ENCODE measurements at places on chromosomes 3 and 15. TPM values are rescaled to one million over a fixed set of nuclear protein-coding genes. Genes with fewer than 3 reads are reported as not detected.

GRM2 gene
- total RNA-seq: 0.58 TPM

GPR160 gene
- total RNA-seq: 65.5 TPM

VGLL3 gene
- total RNA-seq: not detected

RTP3 gene
- total RNA-seq: not detected

FOXL2NB gene
- not detected for total RNA-seq

MIX23 gene
- 49.1 TPM for total RNA-seq

TJP1 gene
- 0.22 TPM for total RNA-seq

CCR3 gene
- not detected for total RNA-seq

- H3K36me3 ChIP-seq: no peaks in the 10 kb centered on the region
- no peak overlapping the region for H3K27ac ChIP-seq
- DNase-seq: no peak
These were observed 99.5 kb upstream of the MCTP2 start for GRCh38 chr15:94131875-94132274.

DNA sequence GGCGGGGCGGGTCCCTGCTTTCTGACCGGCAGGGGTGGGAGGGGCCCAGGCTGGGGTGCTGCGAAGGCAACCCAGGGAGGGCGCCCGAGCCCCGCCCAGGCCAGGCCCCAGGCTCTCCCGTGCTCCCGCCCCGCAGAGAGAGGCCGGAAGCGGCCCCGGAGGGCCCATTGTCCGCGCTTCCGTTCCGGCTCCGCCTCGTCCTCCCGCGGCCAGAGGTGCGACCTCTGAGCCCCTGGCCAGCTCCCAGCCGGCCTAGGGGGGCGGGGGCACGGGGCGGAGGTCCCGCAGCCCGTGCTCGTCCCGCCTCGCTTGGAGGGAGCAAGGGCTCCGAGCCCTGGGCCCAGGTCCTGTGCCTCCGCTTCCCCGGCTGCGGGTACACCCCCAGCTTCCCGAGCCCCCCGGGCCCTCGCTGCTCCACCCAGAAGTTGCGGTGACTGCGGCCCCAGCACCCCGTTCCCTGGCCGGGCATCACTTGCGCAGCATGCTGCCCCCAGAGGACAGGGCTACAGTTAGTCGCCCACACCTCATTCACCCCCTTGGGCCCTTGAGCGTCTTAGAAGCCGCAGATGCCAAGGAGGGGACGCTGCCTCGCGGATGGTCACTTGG is 20.4 kb upstream of the PLXND1 start:
- H3K36me3 ChIP-seq: no peaks in the 10 kb centered on the region
- DNase-seq: peak; percentile 69
- H3K4me1 ChIP-seq: peaks cover 21% of the 10 kb centered on the region
- peak overlapping the region; percentile 93 for H3K4me3 ChIP-seq
- H3K27ac ChIP-seq: peak overlapping the region; percentile 76

GRCh38 chr3:128226795-128227395 is 73.6 kb downstream of the EEFSEC start:
- no peaks in the 10 kb centered on the region for H3K27me3 ChIP-seq
- peaks cover 25% of the 10 kb centered on the region for H3K36me3 ChIP-seq
- no peak for DNase-seq
- H3K4me1 ChIP-seq: no peaks in the 10 kb centered on the region

GRCh38 chr3:77931255-77932009 is 891.5 kb downstream of the ROBO2 start:
- DNase-seq: no peak
- H3K4me1 ChIP-seq: no peaks in the 10 kb centered on the region
- H3K27me3 ChIP-seq: no peaks in the 10 kb centered on the region
- H3K4me3 ChIP-seq: no peak overlapping the region
- H3K36me3 ChIP-seq: no peaks in the 10 kb centered on the region
- H3K27ac ChIP-seq: no peak overlapping the region

- no peaks in the 10 kb centered on the region for H3K36me3 ChIP-seq
- no peak overlapping the region for H3K4me3 ChIP-seq
- DNase-seq: no peak
- H3K27ac ChIP-seq: no peak overlapping the region
- H3K27me3 ChIP-seq: no peaks in the 10 kb centered on the region
- no peaks in the 10 kb centered on the region for H3K4me1 ChIP-seq
These were observed 115.9 kb upstream of the ST8SIA2 start for GRCh38 chr15:92277776-92278175.

DNA sequence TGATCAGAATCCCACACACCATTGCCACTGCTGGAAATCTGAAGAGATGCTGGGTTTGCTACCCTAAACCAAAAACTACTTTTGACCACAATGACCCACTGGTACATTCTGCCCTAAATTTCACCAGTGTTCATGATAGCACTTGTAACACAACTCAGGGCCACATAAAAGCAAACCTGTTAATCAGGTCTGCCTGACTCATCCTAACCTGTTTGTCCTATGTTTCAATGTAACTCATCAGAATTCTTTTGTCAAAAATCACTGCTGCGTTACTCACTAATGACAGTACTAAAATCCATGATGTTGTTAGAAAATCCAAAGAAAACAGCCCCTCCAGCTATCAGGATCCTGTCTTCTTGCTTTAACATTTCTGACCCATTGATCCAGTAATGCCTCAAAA is 55.6 kb upstream of the XCR1 start:
- H3K4me1 ChIP-seq: peaks cover 6% of the 10 kb centered on the region
- no peak overlapping the region for H3K4me3 ChIP-seq
- no peaks in the 10 kb centered on the region for H3K27me3 ChIP-seq

DNA sequence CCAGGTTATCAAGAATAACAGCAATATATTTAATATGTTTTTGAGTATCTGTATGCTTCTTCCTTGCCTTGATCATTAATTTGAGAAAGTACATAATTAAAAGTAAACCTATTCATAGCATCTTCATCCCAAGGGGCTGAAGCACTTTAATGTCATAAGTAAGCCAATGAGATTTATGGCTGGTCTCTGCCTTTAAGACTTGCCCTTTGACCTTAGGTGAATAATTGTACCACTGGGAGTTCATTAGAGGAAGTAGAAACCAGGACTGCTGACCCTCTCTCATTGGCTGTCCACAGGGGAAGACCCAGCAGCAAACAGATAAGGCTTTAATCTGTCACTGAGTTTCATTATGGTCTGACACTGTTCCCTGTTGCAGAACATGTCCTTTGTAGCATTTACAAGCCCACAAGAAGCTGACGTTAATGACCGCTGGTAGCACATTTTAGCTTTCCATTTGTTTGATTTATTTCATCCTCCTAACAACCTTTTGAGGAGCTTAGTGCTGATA is 16.3 kb upstream of the ERC2 start:
- H3K4me1 ChIP-seq: no peaks in the 10 kb centered on the region
- no peak overlapping the region for H3K4me3 ChIP-seq
- no peaks in the 10 kb centered on the region for H3K36me3 ChIP-seq
- DNase-seq: no peak

GRCh38 chr3:104411757-104412156 is 955.0 kb upstream of the ALCAM start:
- H3K36me3 ChIP-seq: no peaks in the 10 kb centered on the region
- no peak for DNase-seq

DNA sequence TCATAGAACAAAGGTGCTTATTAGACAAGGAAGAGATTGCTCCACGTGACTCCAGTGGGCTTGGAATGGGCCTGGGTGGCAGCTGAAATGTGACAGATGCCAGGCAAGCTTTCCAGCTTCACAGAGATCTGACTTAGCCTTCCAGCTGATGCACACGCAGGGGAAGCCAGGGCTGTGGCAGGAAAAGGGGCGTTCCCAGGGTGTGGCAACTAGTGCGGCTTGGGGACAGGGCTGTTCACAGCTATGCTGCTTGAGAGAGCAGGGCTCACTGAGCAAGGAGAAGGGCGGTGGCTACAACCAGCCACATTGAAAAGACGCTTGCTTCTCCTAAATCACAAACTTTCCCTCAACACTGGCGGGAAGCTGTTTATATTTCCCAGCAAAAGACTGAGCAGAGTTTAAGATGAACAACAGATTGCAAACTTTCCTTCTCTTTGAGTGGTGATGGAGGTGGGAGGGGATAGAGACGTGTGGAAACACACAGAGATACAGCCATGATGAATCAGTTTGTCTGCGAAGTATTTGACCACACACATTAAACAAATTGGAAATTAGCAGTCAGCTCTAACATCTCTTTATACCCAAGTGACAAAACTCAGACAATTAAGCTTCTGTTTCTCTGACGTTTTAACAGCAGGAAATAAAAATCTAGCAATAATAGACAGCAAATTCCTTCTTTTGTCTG is 127.5 kb downstream of the BDH1 start:
- H3K27me3 ChIP-seq: peaks cover 26% of the 10 kb centered on the region
- no peak overlapping the region for H3K27ac ChIP-seq
- peak overlapping the region; percentile 42 for H3K4me3 ChIP-seq
- no peak for DNase-seq

DNA sequence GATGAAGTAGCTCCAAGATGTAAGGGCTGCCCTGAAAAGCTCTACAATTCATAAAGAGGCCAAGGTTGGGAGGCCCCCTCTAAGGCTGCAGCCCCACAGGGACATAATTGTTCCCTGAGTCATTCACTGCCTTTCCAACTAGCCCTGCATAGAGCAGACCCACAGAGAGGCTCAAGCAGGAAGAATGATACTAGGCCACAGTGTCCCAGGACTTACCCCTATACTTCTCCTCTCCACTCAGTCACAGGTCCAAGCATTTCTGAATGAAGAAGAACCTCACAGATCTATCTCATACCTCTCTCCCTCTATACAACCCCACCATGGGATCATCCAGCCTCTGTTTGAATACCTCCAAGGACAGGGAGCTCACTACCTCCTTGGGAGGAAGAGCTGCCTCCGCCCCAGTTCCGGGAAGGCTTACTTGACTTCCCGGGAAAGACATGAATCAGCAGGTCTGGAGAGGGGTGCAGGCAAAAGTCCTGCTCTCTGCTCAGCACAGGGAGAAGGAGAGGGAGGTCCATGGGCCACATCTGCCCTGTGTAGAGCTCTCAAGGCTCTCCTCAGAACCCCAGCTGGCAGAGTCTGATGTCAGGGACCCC is 6.9 kb upstream of the SKIC8 start:
- H3K4me1 ChIP-seq: peaks cover 1% of the 10 kb centered on the region
- no peak for DNase-seq
- peaks cover 13% of the 10 kb centered on the region for H3K27me3 ChIP-seq
- H3K27ac ChIP-seq: no peak overlapping the region
- no peaks in the 10 kb centered on the region for H3K36me3 ChIP-seq

DNA sequence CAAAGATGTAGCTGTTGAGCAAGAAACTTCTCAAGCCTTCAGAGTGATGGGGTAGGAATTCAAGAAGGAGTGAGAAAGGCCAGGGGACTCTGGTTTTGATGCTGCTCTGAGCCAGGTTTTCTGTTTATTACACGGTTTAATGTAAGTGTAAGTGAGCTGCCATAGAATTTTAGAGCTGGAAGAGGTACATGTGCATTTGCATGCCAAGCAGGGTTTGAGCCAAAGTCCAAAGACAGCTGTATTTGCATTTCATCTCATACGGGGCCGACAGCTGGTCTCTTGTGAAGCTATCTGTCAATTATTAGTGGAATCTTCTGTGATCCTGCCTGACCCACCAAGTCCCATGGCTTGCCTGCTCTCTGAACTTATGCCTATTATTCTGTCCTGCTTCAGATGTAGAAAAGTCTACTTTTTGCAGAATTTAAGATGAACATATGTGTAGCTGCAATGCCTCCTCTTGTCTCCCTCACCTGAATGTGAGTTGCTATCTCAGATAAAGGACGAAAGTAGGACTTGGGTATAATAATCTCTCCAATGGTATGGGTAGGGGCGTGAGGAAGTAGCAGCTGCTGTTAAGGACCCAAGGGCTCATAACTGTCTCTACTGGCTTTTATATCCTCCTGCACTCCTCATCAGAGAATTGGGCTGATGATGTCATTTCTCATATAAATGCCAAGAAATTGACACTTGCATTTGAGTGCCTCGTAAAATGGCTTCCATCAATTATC is 160.0 kb downstream of the SQOR start:
- no peak overlapping the region for H3K4me3 ChIP-seq
- H3K4me1 ChIP-seq: no peaks in the 10 kb centered on the region
- DNase-seq: no peak
- H3K27ac ChIP-seq: no peak overlapping the region
- no peaks in the 10 kb centered on the region for H3K36me3 ChIP-seq

GRCh38 chr15:94670438-94671034 is 439.2 kb downstream of the MCTP2 start:
- H3K36me3 ChIP-seq: no peaks in the 10 kb centered on the region
- H3K4me3 ChIP-seq: no peak overlapping the region
- H3K27me3 ChIP-seq: no peaks in the 10 kb centered on the region
- no peak for DNase-seq

GRCh38 chr3:158569794-158570193 is 1.2 kb upstream of the MLF1 start:
- no peak overlapping the region for H3K4me3 ChIP-seq
- H3K27ac ChIP-seq: no peak overlapping the region
- H3K36me3 ChIP-seq: peaks cover 2% of the 10 kb centered on the region
- no peak for DNase-seq
- peaks cover 45% of the 10 kb centered on the region for H3K27me3 ChIP-seq

GRCh38 chr15:45993072-45993471 is 358.2 kb downstream of the SQOR start:
- H3K4me3 ChIP-seq: no peak overlapping the region
- no peak overlapping the region for H3K27ac ChIP-seq
- no peak for DNase-seq
- H3K36me3 ChIP-seq: no peaks in the 10 kb centered on the region
- no peaks in the 10 kb centered on the region for H3K4me1 ChIP-seq
- no peaks in the 10 kb centered on the region for H3K27me3 ChIP-seq

GRCh38 chr15:72680931-72681330 is 5.1 kb downstream of the HIGD2B start:
- peaks cover 9% of the 10 kb centered on the region for H3K4me1 ChIP-seq
- H3K36me3 ChIP-seq: peaks cover 1% of the 10 kb centered on the region
- H3K27me3 ChIP-seq: peaks cover 16% of the 10 kb centered on the region
- no peak overlapping the region for H3K27ac ChIP-seq
- H3K4me3 ChIP-seq: no peak overlapping the region
- DNase-seq: no peak

GRCh38 chr3:170735821-170736220 is 134.2 kb downstream of the RPL22L1 start:
- no peak overlapping the region for H3K4me3 ChIP-seq
- H3K4me1 ChIP-seq: no peaks in the 10 kb centered on the region
- DNase-seq: no peak
- H3K27ac ChIP-seq: no peak overlapping the region

DNA sequence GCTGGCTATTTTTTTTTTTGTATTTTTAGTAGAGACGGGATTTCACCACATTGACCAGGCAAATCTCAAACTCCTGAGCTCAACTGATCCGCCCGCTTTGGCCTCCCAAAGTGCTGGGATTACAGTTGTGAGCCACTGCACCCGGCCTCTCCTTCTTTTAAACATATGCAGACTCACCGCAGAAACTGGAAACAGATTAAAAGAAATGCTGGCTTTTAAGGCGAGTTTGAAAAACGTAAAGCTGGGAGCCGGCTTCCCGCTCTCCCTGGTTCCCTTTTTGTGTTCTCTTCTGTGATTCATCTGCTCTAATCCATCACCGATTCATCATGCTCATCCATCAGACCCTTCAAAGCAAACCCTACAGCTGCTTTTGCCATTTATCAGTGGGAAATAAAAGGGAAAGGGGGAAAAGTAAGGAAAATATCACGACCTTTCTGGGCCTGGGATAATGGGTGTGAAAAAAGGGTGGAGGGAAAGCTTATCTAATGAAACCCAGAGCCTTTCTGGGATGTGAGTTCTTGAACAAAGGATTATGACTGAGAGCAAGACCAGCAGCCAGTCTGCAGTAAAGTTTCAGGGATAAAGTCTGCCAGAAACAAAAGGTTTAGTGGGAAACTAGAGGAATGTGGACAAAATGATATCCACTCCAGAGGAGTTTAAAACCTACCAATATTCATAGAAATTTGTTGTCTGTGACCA is 92.3 kb upstream of the LRIG1 start:
- H3K27me3 ChIP-seq: peaks cover 54% of the 10 kb centered on the region
- no peak overlapping the region for H3K4me3 ChIP-seq
- no peaks in the 10 kb centered on the region for H3K4me1 ChIP-seq
- H3K27ac ChIP-seq: no peak overlapping the region

GRCh38 chr15:78944669-78945407 is at the start of gene CTSH:
Gene CTSH, minus strand, starts transcription at chr15:78945046. Its CDS starts 65 bp downstream, at chr15:78944981.
- DNase-seq: peak; percentile 91
- peaks cover 40% of the 10 kb centered on the region for H3K4me1 ChIP-seq
- H3K27ac ChIP-seq: peak within 1 kb of the TSS; percentile 89
- H3K36me3 ChIP-seq: peaks cover 35% of the 10 kb centered on the region

Data from activated B cell treated with CpG ODN at 0.5 μM for 24 hours (primary cell).